ENCODE measurements at places on chromosomes 13 and 19.

- DNase-seq: no peak
Observed at GRCh38 chr19:9972103-9972502, 35.8 kb upstream of the OLFM2 start.

DNA sequence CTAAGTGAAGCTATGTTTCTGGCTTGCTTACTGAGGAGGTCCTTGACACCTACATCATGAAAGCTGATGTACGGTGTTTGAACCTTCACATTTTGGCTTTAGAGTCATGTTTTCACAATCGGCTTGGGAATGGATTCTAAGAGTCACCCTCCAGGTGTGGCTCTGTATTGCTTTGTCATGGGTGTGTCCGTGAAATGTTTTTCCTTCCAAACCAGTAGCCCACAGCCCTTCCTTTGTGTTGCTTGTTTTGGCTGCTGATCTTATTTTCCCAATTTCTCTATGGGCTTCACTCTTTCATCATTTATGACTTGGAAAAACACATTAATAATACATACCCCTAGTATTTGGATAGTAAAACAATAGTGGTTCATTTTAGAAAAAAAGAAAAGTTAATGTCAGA, 240.6 kb downstream of the GGACT start:
- DNase-seq: no peak

DNA sequence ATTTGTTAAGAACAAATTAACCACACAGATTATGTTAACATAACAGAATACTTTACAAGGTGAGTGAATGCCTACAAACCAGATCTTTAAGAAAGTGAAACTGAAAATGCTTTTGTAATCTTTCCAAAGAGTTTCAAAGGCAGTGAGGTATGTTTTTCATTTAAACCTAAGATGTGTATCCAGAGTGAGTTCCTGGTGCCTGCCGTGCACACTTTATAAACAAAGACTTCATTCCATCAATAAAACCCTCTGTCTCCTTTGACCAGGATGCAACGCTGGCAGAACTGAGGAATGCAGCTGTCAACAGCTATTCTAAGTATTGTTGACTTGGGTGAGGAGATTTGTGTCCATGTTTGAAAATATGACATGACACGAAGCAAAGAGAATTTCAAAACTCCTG, 344.6 kb downstream of the DNAJC15 start:
- DNase-seq: no peak

- DNase-seq: no peak
Observed at GRCh38 chr13:98549728-98550317, 27.1 kb downstream of the STK24 start.

DNA sequence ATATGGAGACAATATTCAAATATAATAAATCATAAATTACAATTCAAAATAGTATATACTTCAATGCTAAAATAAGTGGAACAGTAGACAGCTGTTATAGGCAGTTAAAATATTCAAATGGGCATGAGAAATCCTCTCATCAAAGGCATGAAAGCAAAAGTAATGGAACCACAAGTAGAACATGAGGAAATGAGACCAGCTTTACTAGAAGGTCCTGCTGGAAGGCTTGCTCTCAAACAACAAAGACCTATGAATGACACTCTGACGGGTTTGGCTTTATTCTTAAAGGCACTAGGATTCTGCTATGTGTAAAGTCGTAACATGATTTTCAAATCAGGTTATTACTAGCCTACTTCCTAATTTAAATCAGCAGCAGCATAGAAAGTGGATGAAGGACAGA, 148.1 kb downstream of the VWA8 start:
- DNase-seq: no peak

DNA sequence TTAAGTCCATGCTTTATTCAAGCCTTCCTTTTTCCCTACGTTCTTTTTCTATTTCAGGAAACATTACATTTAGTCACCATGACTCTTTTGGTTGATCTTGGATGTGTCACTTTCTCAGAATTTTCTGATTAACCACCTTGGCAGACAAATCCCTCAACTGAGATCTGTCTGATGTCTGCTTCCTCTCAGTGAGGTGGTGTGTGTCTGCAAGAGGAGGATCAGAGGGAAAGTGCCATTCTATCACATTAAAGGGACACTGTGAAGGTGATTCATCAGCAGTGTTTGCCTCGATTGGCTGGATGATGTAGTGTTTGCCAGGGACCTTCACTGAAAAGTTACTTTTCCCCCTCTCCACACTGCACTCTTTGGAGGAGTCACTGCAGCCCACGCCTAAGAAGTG, 3.0 kb upstream of the CCNP start:
- no peak for DNase-seq

GRCh38 chr19:3508771-3509535, 2.8 kb downstream of the FZR1 start:
- no peak for DNase-seq

- no peak for DNase-seq
Observed at GRCh38 chr13:109228211-109228610, 558.2 kb downstream of the IRS2 start.

GRCh38 chr19:35015270-35015953, 14.9 kb upstream of the SCN1B start:
- no peak for DNase-seq

- no peak for DNase-seq
Observed at GRCh38 chr13:35256459-35257148, 219.9 kb downstream of the MAB21L1 start.

DNA sequence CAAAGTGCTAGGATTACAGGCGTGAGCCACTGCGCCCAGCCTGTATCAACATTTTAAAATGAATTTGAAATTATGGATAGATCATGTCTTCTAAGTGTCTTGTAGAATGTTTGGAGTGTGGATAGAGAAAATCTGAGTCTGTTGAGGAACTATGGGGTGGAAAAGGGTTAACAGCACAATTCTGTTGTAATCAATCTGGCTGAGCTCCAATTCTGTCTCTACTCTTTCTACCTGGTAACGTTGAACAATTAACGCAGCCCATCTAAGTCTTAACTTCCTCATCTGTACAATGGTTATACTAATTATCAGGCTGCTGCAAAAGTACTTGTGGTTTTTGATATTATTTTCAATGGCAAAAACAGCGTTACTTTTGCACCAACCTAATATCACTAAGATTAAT, 4.1 kb downstream of the FPR2 start:
- DNase-seq: no peak

- DNase-seq: no peak
Observed at GRCh38 chr13:112078216-112078615, 11.3 kb downstream of the SOX1 start.

GRCh38 chr19:48370955-48371354, 6.8 kb downstream of the SYNGR4 start:
- no peak for DNase-seq

DNA sequence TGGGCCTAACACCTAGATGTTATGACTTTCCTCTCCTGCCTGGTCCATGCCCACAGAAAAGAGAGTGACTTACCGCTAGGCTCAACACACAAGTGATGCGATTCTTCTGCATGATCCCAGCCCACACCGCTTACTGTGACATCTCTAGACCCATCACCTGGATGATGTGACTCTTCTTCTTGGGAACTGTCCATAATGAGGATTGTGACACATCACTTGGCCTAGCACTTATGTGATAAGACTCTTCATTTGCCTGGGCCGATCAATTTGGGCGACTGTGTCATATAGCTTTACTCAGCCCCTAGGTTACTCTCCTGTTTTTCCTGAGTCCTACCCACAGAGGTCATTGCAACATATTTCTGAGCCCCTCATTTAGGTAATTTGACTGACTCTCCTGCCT, 19.9 kb upstream of the ZNF681 start:
- DNase-seq: no peak

DNA sequence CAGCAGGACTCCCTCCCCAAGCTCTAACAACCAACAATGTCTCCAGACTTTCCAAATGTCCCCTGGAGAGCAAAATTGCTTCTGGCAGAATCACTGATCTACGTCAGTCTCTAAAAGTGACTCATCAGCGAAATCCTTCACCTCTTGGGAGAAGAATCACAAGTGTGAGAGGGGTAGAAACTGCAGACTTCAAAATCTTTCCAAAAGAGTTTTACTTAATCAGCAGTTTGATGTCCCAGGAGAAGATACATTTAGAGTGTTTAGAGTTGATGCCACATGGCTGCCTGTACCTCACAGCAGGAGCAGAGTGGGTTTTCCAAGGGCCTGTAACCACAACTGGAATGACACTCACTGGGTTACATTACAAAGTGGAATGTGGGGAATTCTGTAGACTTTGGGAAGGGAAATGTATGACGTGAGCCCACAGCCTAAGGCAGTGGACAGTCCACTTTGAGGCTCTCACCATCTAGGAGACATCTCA, 6.2 kb upstream of the CEACAM5 start:
- DNase-seq: no peak

GRCh38 chr13:50635504-50635903, 208.0 kb downstream of the DLEU7 start:
- peak; percentile 29 for DNase-seq

All from Peyer's patch (tissue), 4 donors.